Activated naive CD8-positive, alpha-beta T cell treated with anti-CD3 and anti-CD28 coated beads for 36 hours (primary cell): ENCODE measurements at places on chromosomes 2 and 18. TPM values are rescaled to one million over a fixed set of nuclear protein-coding genes. Genes with fewer than 3 reads are reported as not detected.

- no peak for DNase-seq
These were observed 58.8 kb upstream of the SLC38A11 start for GRCh38 chr2:165013944-165014619.

DNA sequence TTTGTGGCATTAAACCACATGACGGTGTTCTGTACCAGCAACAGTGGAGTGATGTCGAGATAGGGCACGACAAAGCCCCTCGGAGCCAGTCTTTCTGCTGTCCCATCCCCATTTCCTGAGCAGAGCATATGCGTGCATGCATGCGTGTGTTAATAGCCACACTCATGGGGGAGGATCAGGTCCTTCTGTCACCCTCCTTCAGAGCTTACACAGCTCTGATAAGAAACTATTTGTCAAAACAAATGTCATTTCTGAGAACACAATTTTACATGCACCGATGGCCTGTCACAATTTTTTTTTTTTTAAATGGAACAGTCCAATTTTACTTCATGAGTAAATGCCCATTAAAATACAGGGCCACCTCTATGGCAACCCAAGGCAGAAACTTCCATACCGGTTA, 95.9 kb upstream of the ZBTB14 start:
- DNase-seq: no peak

DNA sequence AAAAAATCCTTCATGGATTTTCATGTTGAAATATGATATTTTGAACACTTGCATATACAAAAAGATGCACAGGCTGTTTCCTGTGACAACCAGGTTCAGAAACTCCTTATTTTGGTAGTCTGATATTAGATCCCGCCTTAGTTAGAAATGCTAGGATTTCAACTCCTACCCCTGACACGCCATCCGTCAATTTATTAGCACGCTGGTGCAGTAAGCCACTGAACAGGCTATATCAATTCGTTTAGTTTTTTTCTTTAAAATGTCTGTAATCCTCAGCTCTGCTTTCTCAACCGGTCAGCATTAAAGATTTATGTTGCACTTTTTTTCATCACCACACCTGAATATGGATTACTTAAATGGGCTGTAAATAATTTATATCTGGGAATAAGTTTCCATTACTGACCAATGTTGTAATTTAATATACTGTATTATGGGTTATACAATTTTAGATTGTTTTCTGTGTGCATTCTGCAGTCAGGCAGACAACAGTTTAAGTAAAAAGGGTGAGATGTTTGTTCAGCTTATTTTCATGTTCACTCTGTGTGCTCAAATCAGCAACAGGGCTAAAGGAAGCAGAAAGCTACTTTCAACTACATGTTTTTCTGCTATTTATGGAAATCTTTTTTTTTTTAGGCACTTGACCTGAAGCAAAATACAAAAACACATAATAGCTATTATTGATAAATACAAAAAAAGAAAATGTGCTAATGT, 227.7 kb downstream of the ARHGAP15 start:
- DNase-seq: no peak

- no peak for DNase-seq
These were observed 69.8 kb downstream of the TNS1 start for GRCh38 chr2:217932803-217933616.

DNA sequence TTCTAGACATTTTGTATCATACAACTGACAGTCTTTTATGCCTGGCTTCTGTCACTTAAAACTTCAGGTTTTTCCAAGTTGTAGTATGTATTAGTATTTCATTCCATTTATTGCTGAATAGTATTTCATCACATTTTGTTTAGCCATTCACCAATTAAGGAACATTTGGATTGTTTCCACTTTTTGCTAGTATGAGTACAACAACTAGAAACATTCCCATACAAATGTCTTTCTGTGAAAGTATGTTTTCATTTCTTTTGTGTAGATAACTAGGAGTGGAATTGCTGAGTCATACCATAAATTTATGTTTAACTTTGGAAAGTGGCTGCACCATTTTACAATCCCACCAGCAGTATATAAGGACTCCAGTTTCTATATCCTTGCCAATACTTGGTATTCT, 135.9 kb downstream of the ATAD2B start:
- DNase-seq: no peak

- DNase-seq: no peak
These were observed 40.3 kb downstream of the PMAIP1 start for GRCh38 chr18:59940068-59940467.

- DNase-seq: no peak
These were observed 1.1 kb downstream of the ITGAV start for GRCh38 chr2:186590759-186591505.

DNA sequence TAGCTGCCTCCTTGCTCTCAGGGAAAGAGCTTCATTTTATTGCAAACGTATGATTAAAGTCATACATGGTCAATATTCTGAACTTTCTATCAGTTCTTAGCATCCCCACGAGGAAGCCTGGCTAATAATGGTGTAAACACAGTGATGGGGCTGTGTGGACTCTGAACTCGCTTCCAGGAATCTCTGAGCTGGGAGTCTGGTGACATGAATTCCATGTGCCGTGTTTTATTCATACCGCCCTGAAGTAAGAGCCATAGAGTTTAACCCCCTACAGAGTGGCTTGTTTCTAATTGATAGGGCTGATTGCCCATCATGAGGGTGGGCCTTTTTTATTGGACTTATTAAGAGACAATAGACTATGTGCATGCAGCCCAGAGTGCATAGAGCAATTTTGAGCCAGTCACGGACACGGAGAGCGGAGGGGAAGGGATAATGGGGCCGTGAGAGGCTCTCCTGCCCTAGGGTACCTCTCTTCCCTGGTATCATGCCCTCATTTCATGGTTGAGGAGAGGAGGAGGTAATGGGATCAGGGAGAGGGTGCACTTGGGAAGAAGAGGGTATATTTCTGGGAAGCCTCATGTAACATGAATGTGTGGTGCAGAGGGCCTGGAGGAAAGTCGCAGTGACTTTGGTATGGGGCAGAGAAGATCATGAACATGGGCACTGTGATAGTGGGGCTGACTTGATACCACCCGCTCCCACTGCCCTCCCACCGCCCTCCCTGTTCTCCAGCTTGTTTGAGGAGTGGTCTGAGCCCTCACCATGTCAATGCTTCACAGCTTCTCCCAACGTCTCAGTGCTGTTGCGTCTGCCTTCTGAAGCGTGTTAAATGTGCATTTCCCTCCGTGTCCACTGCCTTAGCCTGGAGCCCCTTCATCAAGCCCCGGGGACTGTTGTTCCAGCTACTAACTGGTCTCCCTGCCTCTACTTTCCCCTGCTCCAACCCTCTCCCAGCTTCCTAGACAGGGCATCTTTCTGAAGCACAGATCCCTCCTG, 73.2 kb downstream of the IL1R2 start:
- DNase-seq: no peak

- no peak for DNase-seq
These were observed 4.6 kb downstream of the ACMSD start for GRCh38 chr2:134842930-134843490.

DNA sequence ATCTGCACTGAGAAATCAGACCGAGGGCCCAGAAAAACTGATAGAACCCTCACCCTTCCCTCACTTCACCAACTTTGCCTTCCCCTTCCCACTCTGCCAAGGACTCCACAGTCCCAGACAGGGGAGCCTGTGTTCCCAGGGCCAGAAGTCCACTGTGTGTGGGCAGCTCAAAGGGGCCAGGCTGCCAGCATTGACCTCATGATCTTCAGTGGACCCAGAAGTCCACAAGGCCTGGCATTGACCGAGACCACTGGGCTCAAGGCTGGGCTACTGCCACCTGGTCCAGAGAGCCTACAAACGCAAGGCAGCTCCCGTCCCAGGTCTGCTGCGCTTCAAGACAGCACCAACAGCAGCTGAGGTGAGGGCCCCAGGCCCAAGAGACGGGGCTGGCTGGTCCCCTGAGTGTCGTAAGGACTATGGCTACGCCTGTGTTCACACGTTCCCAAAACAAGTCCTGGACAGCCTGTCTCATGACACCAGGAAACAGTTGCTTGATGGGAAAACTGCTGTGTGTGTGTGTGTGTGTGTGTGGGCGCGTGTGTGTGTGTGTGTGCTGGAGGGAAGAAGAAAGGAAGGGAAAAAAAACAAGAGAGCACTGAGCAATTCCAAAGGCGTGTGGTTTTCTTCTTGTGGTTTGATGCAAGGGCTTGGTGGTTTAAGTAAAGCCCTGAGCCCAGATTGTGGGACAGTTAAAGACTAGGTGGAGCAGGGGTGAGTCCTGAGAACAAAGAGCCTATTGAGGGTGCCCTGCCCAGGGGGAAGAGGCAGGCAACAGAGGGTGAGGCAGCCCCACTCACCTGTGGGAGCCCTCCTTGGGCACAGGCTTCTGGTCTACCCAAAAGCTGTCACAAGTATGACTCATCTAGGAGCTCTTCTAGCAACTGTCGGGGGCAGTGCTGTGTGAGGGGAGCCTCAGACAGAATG, 46.6 kb upstream of the ZBTB7C start:
- peak; percentile 55 for DNase-seq

DNA sequence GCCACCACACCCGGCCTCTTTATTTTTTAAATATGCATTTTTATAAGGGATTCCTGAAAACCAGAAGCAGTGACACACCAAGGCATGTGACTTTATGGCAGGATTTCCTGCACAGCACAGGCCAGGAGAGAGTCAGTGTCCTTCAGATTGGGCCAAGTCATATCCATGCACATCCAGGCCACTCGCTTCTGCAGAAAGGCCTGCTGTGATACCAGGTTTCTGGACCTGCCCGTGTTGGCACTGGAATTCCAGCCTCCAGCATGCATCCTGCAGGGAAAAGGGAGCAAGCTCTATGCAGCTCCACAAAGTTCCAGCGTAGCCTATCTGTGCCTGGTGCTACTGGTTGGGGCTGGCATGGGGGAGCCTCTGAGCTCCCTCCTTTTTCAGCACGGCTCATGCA, 36.8 kb downstream of the MEX3C start:
- DNase-seq: no peak

DNA sequence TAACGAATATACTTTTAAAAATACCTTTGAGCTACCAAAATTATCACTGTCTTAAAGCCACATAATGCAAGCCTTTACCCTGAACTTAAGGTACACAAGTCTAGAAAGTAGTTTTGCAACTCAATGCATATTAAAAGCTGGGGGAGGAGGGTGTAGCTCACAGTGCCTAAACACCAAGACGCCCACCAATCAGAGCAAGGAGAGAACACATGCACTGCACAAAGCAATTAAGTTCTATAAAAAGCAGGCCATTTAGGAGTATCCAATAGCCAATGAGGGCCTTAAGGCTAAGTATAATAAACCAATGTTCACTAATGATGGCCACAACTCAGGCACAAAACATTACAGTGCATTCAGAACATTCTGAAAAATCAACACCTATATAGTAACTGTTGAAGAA, 16.2 kb downstream of the TRIP12 start:
- no peak for DNase-seq

- no peak for DNase-seq
These were observed 75.5 kb downstream of the DTNB start for GRCh38 chr2:25597881-25598280.

GRCh38 chr18:22723773-22724172, 209.4 kb upstream of the RBBP8 start:
- no peak for DNase-seq

DNA sequence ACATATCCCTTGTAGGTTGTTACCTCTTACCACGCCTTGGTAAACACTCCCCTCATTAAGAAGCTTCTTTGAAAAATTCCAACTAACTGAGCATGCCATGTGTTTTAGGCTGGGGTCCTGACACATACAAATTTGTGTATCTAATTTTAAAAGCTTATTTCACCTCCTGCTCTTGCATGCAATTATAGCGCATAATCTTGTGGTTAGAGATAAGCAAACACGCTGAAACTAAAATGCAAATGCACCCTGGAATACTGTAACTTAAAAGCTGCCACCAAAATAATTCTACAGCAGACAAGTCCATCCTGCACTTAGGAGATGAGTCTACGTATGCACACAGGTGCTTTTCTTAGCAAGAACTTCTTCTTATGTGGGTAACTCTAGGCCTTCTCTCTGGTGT, 990.2 kb downstream of the TSN start:
- no peak for DNase-seq

- no peak for DNase-seq
These were observed 16.0 kb upstream of the TSPYL6 start for GRCh38 chr2:54271843-54272627.

- DNase-seq: no peak
These were observed 7.2 kb downstream of the GPR75 start for GRCh38 chr2:53852532-53852931.

GRCh38 chr2:6833300-6833604, 32.5 kb downstream of the CMPK2 start:
- DNase-seq: no peak

GRCh38 chr2:157769856-157770255, 106.3 kb downstream of the ACVR1 start:
- no peak for DNase-seq

- no peak for DNase-seq
These were observed 133.6 kb downstream of the PRPF40A start for GRCh38 chr2:152583512-152584229.

GRCh38 chr2:224973112-224974016, 68.9 kb downstream of the DOCK10 start:
- DNase-seq: no peak

DNA sequence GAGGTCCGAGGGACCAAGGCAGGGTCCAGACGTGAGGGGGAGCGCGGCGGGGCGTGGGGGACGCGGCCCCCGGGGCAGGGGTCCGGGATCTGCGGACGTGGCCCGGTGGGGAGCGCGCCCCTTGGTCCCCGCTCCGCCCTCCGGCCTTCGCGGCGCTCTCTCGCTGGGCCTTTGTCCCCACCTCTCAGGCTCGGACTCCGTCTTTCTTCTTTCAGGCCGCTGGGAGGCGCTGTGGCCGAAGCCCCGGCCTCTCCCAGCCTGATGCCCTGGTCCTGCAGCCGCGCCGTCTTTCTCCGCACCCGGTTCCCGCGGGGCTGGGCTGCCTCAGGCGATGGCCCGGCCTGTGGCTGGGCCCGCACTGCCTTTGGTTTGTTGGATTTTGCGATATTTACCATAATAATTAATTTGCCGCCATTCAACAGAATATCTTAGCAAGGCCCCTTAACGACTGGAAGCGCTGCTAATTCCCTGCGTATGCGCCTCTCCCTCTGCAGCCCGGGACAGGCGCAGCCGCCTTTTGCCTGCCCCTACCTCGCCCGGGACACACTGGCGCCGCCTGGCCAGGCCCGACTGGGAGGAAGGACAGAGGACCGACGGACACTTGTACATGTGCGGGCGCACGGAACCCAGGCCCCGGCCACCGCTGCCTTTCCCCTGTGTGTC, 10.8 kb downstream of the SIX3 start:
- DNase-seq: peak; percentile 62

ALPP gene
- not detected for total RNA-seq

DPP10 gene
- total RNA-seq: not detected

ATP8B1 gene
- total RNA-seq: 1.4 TPM

HTR2B gene
- total RNA-seq: not detected

ELOA2 gene
- not detected for total RNA-seq

ANKRD62 gene
- total RNA-seq: not detected

IL36A gene
- not detected for total RNA-seq

EPC2 gene
- total RNA-seq: 23.9 TPM

GAREM2 gene
- 2.7 TPM for total RNA-seq

UPP2 gene
- not detected for total RNA-seq
